ENCODE measurements at places on chromosomes 12 and 14.

GRCh38 chr12:124338448-124338847 is 43.6 kb downstream of the RFLNA start:
- no peak overlapping the region for H3K4me3 ChIP-seq
- no peak for DNase-seq
- no peaks in the 10 kb centered on the region for H3K4me1 ChIP-seq
- H3K27me3 ChIP-seq: no peaks in the 10 kb centered on the region

GRCh38 chr14:73173092-73173735 is 36.9 kb downstream of the PSEN1 start:
- peak; percentile 12 for DNase-seq
- no peaks in the 10 kb centered on the region for H3K4me1 ChIP-seq
- no peak overlapping the region for H3K27ac ChIP-seq
- H3K27me3 ChIP-seq: no peaks in the 10 kb centered on the region
- no peak overlapping the region for H3K4me3 ChIP-seq

DNA sequence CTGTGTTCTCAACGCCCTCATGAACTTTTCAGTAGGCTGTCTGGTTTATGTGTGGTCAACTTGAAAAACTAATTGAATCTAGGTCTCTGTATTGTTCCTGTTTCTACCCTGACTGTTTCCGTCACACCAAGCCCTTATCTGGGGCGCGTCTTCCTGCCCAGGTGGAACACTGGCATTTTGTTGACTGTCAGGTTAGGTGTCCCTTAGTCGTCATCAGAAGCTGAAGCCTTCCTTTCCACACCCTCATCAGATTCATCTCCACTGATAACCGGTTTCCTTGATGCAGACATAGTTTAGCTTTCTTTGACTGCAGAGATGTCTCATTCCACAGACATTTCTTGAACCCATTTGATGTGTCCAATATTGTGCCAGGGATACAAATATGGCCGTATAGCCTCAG is 96.5 kb downstream of the DUSP16 start:
- no peaks in the 10 kb centered on the region for H3K4me1 ChIP-seq
- no peaks in the 10 kb centered on the region for H3K36me3 ChIP-seq

- H3K4me1 ChIP-seq: peaks cover 19% of the 10 kb centered on the region
- peak overlapping the region; percentile 91 for H3K4me3 ChIP-seq
- no peaks in the 10 kb centered on the region for H3K36me3 ChIP-seq
Observed at GRCh38 chr12:124915239-124916236, 1.1 kb upstream of the UBC start.

- no peak overlapping the region for H3K4me3 ChIP-seq
- H3K4me1 ChIP-seq: no peaks in the 10 kb centered on the region
- H3K27ac ChIP-seq: no peak overlapping the region
Observed at GRCh38 chr12:45494279-45494678, 235.2 kb upstream of the ARID2 start.

DNA sequence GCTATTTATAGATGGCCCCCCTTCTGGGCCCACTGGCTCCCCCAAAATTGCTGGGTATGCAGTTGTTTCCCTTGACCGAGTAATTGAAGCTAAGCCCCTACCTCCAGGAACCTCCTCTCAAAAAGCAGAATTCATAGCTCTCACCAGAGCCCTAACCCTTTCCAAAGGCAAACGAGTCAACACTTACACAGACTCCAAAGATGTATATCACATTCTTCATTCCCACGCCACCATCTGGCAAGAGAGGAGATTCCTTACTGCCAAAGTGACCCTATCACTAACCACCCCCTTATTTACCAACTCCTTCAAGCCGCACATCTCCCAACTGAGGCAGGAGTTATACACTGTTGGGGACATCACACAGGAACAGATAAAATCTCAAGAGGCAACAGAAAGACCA is 66.8 kb downstream of the MOK start:
- H3K27me3 ChIP-seq: no peaks in the 10 kb centered on the region
- no peak overlapping the region for H3K4me3 ChIP-seq
- no peaks in the 10 kb centered on the region for H3K36me3 ChIP-seq
- no peak for DNase-seq
- H3K27ac ChIP-seq: no peak overlapping the region

GRCh38 chr12:27343255-27344000 is 10.8 kb downstream of the BMAL2 start:
- DNase-seq: no peak
- H3K27ac ChIP-seq: no peak overlapping the region
- no peaks in the 10 kb centered on the region for H3K27me3 ChIP-seq
- H3K4me1 ChIP-seq: no peaks in the 10 kb centered on the region

- H3K36me3 ChIP-seq: no peaks in the 10 kb centered on the region
- DNase-seq: no peak
- no peak overlapping the region for H3K4me3 ChIP-seq
- no peaks in the 10 kb centered on the region for H3K27me3 ChIP-seq
- H3K4me1 ChIP-seq: no peaks in the 10 kb centered on the region
- no peak overlapping the region for H3K27ac ChIP-seq
Observed at GRCh38 chr14:58193542-58193941, 6.4 kb upstream of the ACTR10 start.

- H3K4me1 ChIP-seq: no peaks in the 10 kb centered on the region
- no peak overlapping the region for H3K27ac ChIP-seq
- no peak overlapping the region for H3K4me3 ChIP-seq
- no peaks in the 10 kb centered on the region for H3K36me3 ChIP-seq
Observed at GRCh38 chr12:49028666-49029275, 10.2 kb upstream of the PRKAG1 start.

DNA sequence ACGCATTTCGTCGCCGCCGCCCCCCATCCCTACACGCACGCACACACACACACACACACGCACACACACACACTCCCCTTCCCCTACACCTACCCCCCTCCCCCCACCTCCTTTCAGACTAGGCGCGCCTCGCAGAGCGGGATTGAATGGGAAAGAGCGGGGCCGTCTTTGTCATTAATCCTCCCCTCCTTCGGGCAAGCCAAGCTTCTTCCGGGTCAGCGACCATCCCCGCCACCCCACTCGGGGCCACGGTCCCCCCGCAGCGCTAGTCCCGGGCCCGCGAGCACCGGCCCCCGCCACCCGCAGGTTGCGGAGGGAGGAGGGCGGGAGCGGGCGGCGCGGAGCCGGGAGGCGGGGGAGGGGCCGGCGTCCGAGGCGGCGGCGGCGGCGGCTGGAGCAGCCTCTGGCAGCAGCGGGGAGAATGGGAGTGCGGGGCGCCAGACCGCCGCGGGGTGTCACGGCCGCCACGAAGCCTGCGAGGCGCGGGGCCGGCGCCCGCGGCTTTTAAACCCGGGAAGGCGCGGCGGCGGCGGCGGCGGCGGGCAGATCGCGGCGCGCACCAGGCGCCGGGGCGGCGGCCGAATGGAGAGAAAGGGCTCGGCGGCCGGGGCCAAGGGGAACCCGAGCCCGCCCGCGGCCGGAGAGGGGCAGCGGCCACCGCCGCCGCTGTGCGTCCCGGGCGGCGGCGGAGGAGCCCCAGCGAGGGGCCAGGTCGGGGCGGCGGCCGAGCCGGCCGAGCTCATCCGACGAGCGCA is at the start of gene TTC9:
TSS of gene TTC9 (plus strand) at position 369 of the 755 bp plus-strand sequence. CDS start at position 583, 214 bp downstream.
- DNase-seq: no peak
- peak within 1 kb of the TSS; percentile 64 for H3K4me3 ChIP-seq
- H3K27ac ChIP-seq: peak within 1 kb of the TSS; percentile 36
- H3K4me1 ChIP-seq: peaks cover 6% of the 10 kb centered on the region
- H3K36me3 ChIP-seq: no peaks in the 10 kb centered on the region

- H3K27me3 ChIP-seq: no peaks in the 10 kb centered on the region
- H3K36me3 ChIP-seq: no peaks in the 10 kb centered on the region
- no peak overlapping the region for H3K27ac ChIP-seq
- no peaks in the 10 kb centered on the region for H3K4me1 ChIP-seq
Observed at GRCh38 chr12:29733060-29733459, 50.7 kb downstream of the TMTC1 start.

DNA sequence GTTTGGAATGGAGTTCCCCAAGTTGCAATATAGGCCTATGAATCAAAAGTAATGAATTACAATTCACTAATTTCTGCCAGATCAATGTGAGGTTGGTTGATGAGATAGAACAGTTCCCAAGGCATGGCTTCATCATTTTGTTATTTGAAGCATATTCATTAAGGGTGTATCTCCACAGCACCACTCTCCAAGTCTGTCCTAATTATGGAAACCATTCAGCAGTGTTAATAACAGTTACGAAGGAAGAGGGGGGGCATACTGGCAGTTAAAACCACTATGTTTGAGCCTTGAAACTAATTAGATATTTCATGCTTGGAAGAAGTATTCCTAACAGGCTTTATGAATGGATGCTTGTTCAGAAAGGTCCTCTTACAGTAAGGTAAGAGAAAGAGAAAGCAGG is 520.3 kb downstream of the DIO2 start:
- H3K27me3 ChIP-seq: no peaks in the 10 kb centered on the region
- no peak overlapping the region for H3K4me3 ChIP-seq
- DNase-seq: no peak
- H3K4me1 ChIP-seq: no peaks in the 10 kb centered on the region
- no peak overlapping the region for H3K27ac ChIP-seq

DNA sequence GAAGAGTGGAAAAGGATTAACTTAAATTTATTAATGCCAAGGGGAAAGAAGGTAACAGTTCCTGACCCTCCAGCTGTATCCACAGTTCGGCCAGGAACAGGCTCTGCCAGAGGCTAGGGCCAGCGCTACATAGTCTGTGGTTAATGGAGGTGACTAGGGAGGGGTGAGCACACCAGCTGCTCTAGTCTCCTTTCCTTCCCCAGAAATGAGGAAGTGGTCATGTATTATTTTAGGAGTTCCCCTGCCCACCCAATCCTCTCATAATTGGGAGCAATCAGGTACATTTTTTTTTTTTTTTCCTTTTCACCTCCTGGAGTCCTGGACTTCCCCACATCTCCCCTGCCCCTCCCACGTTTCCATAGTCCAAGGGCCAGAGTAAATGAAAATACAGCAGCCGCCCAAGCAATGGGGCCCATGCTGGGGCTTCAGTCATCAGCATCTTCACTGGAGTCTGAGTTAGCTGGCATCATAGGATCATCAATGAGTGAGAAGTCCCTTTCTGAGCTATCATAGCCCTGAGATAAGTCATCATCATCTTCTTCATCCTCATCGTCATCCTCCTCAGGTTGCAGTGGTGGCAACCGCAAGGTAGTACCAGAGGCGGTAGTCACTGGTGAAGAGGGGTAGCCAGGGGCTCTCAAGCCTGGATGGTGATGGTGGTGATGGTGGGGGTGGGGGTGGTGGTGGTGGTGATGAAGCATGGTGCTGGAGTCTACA is 1.5 kb upstream of the SUPT16H start:
- H3K4me3 ChIP-seq: peak overlapping the region; percentile 87
- no peak for DNase-seq
- no peaks in the 10 kb centered on the region for H3K36me3 ChIP-seq

DNA sequence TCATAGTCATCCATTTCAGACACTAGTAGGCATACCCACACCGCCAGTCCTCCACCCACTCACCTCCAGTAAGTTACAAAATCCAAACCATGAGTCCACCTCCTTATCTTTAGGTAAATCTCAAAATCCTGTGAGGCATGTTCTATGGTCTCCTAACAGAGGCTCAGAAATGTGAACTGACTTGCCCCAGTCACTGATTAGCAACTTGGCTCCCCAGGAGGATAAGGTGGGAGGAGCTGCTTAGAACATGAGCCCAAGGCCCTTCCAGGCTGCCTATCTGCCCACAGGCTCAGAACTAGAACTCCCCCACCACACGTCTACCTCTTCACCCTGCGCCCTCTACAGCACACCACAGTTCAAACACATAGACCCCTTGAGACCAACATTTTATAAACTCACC is 19.9 kb downstream of the SETD3 start:
- no peaks in the 10 kb centered on the region for H3K27me3 ChIP-seq
- no peak for DNase-seq
- H3K27ac ChIP-seq: no peak overlapping the region
- no peaks in the 10 kb centered on the region for H3K4me1 ChIP-seq
- H3K4me3 ChIP-seq: no peak overlapping the region

DNA sequence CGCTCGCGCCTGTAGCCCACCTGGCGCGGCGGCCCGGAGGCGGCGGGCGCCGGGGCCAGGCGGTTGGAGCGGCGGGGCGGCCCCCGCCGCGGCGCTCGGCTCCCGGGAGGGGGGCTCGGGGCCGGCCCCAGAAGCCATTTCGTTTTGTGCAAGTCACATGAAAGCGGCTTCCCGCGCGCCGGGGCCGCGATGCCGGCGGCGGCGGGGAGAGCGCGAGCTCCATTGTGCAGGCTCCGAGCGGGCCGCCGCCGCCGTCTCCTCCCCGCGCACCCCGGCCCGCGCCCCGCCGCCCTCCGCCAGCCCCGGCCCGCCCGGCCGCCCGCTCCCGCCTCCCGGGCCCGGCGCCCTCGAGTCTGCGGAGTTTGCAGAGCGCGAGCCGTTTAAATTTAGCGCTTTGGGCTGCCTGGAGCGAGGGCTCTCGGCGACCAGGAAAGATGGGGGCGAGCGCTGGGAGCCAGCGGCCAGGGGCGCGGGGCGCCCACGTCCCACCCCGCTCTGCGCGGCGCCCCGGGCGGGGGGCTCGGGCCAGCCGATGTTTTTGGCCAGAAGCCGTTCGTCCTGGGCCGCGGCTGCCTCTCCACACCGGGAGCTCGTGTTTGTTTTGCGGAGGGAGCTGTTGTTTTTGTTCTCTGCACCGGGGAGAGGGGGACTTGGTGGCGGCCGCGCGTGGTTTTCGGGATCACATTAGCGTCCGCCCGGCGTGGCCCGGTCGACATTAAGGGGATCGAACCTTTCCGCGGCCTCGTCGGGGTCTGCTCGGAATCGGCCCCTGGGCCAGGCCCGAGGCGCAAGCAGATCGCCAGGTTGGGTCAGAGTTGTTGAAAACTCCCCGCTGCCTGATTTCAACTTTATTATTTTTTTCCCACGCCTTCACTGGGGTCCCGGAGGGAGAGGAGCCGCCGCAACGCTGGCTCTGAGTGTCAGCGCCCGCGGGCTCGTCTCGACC is 982 bp downstream of the BCL7A start:
- no peaks in the 10 kb centered on the region for H3K36me3 ChIP-seq
- peaks cover 9% of the 10 kb centered on the region for H3K27me3 ChIP-seq
- no peak overlapping the region for H3K27ac ChIP-seq
- no peak for DNase-seq
- H3K4me1 ChIP-seq: no peaks in the 10 kb centered on the region

DNA sequence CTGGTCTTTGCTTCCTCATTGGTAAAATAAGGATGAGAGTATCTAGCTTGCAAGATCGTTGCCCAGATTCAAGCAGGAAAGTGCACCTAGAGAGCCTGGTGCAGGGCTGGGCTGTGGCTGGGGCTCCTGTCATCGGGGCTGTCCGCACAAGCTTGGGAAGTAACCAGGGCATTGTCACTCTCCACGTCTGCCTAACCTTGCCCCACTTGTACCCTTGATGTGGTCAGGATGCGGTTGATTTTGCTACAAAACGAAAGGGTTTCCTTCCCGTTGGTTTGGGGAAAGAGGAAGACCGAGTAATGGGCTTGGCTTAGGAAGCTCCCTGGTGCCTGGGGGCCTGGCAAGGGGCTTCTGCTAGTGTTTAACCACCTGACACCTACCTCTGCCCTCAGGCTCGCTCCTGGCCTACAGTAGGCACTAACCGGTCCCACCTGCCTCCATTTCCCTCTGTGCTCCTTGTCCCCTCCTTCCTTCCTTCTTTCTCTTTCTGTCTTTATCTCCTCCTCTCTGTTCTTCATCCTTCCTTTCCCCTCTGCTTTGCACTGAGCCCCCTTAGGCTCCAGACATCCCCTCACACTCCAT is 21.8 kb downstream of the MVK start:
- no peak overlapping the region for H3K4me3 ChIP-seq
- no peaks in the 10 kb centered on the region for H3K27me3 ChIP-seq
- H3K36me3 ChIP-seq: no peaks in the 10 kb centered on the region
- no peak overlapping the region for H3K27ac ChIP-seq
- DNase-seq: no peak
- H3K4me1 ChIP-seq: no peaks in the 10 kb centered on the region

GRCh38 chr12:114371250-114371649 is 34.7 kb downstream of the TBX5 start:
- no peak for DNase-seq
- no peaks in the 10 kb centered on the region for H3K4me1 ChIP-seq
- H3K36me3 ChIP-seq: no peaks in the 10 kb centered on the region
- H3K4me3 ChIP-seq: no peak overlapping the region
- H3K27ac ChIP-seq: no peak overlapping the region
- no peaks in the 10 kb centered on the region for H3K27me3 ChIP-seq
